ENCODE measurements at places on chromosomes 2 and 18.

DNA sequence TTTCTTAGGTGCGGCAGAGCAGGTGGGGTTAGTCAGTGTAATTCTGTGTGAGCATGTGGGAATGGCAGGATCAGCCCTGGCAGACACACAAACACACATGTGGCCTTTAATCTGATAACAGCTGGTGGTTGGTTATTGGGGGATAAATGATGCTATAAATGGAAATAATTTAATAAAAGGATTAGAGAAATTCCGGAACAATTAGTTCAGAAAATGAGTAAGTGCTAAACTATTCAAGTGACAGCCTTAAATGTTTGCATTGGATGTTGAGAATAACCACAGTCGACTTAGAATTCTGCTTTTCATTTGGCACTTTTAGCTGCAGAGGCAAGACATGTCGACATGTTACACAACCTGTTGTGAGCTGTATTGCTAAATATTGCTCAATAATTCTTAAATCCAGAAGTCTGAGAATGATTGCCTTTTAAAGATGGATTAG is 7.2 kb downstream of the SMYD1 start:
- H3K4me1 ChIP-seq = no peaks in the 10 kb centered on the region
- DNase-seq = no peak
- no peaks in the 10 kb centered on the region for H3K27me3 ChIP-seq

DNA sequence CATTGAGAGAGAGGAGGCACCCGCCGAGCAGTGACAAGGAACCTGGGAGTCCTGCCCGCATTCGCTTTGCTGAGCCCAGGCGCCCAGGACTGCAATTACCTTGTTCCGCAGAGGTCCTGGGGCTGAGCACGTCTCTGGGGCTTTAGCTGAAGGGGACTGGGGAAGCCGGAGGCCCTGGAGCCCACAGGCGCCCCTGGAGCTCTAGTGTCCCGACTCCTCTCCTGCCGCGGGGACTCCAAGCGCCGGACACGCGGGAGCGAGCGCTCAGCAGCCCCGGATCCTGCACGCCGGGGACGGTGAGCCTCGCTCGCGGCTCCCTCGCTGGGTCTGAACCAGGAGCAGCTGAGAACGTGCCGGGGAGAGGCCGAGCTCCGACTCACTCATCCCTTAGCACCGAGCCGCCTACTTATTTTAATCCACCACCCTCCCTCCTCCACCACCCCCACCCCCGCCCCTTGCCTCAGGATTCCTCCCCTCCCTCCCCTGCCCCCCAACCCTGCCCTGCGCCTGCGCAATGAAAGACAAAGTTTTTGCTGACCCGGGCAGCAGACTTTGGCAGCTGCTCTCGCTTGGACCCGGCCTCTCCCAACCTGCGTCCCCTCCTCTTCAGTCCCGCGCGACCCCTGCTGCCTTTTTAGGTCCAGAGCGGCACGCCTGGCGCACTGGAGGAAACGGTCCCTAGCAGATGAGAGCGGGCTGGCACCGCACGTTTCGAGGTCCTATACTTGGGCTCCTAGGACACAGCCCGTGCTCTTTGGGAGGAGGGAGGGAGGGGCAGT is at the start of gene OSR1:
OSR1 (minus strand) TSS at position 382 of the 779 bp plus-strand sequence. CDS start 4,818 bp downstream, outside the sequence.
- no peaks in the 10 kb centered on the region for H3K36me3 ChIP-seq
- peaks cover 61% of the 10 kb centered on the region for H3K27me3 ChIP-seq
- peak within 1 kb of the TSS; percentile 64 for H3K4me3 ChIP-seq
- no peak within 1 kb of the TSS for H3K27ac ChIP-seq

DNA sequence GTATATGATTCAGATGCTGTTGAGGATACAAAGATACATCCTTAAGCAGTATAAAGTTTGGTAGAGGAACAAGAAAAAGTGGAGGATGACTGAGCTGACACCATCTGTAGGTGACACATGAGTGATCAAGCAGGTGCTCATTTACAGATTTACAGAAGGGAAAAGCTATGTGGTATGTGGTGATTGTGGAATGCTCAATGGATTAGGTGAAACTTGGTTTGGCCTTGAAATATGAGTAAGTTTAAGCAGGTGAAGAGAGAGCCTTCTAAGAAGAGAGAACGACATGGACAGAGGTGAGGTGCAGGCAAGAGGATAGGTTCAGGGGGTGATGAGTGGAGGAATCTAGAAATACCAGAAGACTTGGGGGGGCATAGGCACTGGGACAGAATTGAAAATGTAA is 5.9 kb downstream of the ASXL3 start:
- no peaks in the 10 kb centered on the region for H3K36me3 ChIP-seq
- no peak overlapping the region for H3K4me3 ChIP-seq
- H3K27me3 ChIP-seq = no peaks in the 10 kb centered on the region

GRCh38 chr2:86788165-86788564 is 2.5 kb downstream of the CD8A start:
- H3K4me3 ChIP-seq = no peak overlapping the region
- no peak overlapping the region for H3K27ac ChIP-seq
- no peak for DNase-seq
- peaks cover 38% of the 10 kb centered on the region for H3K27me3 ChIP-seq

- no peak overlapping the region for H3K4me3 ChIP-seq
- no peaks in the 10 kb centered on the region for H3K36me3 ChIP-seq
Observed at GRCh38 chr2:96694816-96695455, 44.9 kb downstream of the LMAN2L start.

GRCh38 chr2:36433311-36434217 is 78.0 kb downstream of the CRIM1 start:
- no peak for DNase-seq

DNA sequence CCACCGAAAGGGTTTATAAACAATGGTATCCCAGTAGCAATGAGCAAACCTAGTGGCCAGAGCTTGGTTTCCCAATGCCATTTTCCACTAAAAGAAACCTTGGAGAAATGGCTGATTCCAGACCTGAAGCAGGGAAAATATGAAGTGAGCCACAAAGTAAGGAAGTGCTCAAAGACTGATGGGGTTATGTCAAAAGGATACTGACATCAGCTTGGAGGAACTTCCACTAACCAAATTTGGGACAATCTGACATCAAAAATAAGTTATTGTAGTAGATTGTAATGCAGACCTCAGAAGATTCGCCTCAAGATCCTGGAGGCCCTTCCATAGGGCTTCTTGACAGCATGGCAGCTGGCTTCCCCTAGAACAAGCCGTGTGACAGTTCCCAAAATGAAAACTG is 79.4 kb upstream of the SP3 start:
- H3K36me3 ChIP-seq = no peaks in the 10 kb centered on the region
- DNase-seq = no peak
- H3K4me1 ChIP-seq = no peaks in the 10 kb centered on the region
- no peaks in the 10 kb centered on the region for H3K27me3 ChIP-seq
- no peak overlapping the region for H3K27ac ChIP-seq
- no peak overlapping the region for H3K4me3 ChIP-seq

GRCh38 chr2:157160111-157160510 is 97.4 kb upstream of the GALNT5 start:
- no peaks in the 10 kb centered on the region for H3K36me3 ChIP-seq
- no peaks in the 10 kb centered on the region for H3K4me1 ChIP-seq
- H3K27ac ChIP-seq = no peak overlapping the region
- H3K4me3 ChIP-seq = no peak overlapping the region

GRCh38 chr2:68506170-68506569 is 38.8 kb downstream of the APLF start:
- DNase-seq = no peak
- no peaks in the 10 kb centered on the region for H3K36me3 ChIP-seq
- H3K27ac ChIP-seq = no peak overlapping the region
- H3K4me1 ChIP-seq = no peaks in the 10 kb centered on the region

GRCh38 chr2:56715683-56716082 is 531.9 kb downstream of the CCDC85A start:
- no peak for DNase-seq
- no peak overlapping the region for H3K27ac ChIP-seq
- no peaks in the 10 kb centered on the region for H3K4me1 ChIP-seq
- no peaks in the 10 kb centered on the region for H3K36me3 ChIP-seq
- H3K4me3 ChIP-seq = no peak overlapping the region
